ENCODE measurements at places on chromosomes 4 and X.

- H3K4me1 ChIP-seq = no peaks in the 10 kb centered on the region
- no peak overlapping the region for H3K27ac ChIP-seq
These were observed 141.5 kb downstream of the MAGEB17 start for GRCh38 chrX:16308773-16309172.

- no peak overlapping the region for H3K27ac ChIP-seq
- H3K36me3 ChIP-seq = no peaks in the 10 kb centered on the region
- H3K27me3 ChIP-seq = no peaks in the 10 kb centered on the region
- no peaks in the 10 kb centered on the region for H3K4me1 ChIP-seq
These were observed 12.8 kb upstream of the BOD1L1 start for GRCh38 chr4:13640149-13640940.

DNA sequence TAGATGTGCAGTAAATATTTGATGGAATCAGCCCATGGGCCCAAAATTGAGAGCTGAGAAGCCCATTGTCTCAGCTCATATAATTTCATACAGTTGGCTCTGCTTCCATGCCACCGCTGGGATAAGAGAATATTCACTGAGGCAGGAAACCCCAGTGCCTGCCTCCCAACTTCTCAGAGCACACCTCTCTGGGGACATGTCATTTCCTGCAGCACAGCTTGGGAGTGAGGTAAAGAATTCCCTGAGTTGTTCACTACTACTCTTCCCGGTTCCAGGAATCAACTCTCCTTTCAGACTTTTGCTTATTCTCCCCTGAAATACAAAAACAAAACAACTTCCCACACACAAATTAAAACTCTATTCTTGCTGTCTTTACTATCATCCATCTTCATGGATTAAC is 389.3 kb downstream of the MAPK10 start:
- no peak for DNase-seq
- no peak overlapping the region for H3K27ac ChIP-seq
- no peak overlapping the region for H3K4me3 ChIP-seq
- H3K4me1 ChIP-seq = no peaks in the 10 kb centered on the region
- H3K36me3 ChIP-seq = no peaks in the 10 kb centered on the region

DNA sequence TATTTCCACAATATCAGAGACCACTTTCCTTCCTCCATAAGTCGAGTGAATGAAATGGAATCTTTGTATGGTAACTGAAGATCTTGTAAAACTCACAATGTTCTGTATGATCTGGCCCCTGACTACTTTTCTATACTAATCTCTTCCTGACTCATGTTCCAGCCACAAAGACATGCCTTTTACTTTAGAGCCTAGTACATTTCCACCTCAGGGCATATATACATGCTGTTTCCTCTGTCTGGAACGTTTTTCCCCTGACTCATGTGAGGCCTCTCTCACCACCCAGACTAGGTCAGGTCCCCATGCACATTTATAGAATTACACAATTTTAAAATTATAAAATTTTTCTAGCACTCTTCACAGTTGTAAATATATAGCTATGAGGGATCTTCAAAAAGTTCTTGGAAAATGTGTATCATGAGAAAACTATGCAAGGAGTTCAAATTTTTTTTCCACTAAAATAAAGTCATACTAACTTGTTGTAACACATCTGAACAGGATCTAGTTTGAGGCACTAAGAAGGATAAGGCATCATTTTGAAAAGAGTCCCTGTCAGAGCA is 208.8 kb downstream of the SH2D1A start:
- H3K4me3 ChIP-seq = no peak overlapping the region
- H3K36me3 ChIP-seq = no peaks in the 10 kb centered on the region
- H3K27me3 ChIP-seq = no peaks in the 10 kb centered on the region
- no peak for DNase-seq

DNA sequence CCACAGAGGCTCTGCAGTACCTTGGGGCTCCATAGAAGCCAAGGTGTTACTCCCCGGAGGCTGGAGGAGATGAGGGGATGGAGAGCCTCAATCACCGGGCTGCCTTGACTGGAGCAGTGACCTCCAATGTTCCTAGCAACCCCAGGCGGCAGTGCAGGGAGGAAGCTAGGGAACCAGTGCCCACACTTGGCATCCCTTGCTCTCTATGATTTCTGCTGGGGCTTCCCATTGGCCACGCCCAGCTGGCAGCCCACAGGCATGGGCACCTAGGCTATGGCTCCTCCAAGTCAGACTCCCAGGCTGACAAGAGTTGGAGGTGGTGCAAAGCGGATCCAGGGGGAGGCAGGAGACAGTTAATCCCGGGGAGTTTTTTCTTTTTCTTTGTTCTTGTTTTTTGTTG is 229.7 kb downstream of the EVC2 start:
- no peak overlapping the region for H3K4me3 ChIP-seq
- H3K4me1 ChIP-seq = no peaks in the 10 kb centered on the region
- H3K27me3 ChIP-seq = no peaks in the 10 kb centered on the region
- H3K27ac ChIP-seq = no peak overlapping the region
- no peaks in the 10 kb centered on the region for H3K36me3 ChIP-seq

- DNase-seq = no peak
- no peaks in the 10 kb centered on the region for H3K36me3 ChIP-seq
- no peaks in the 10 kb centered on the region for H3K27me3 ChIP-seq
- no peak overlapping the region for H3K4me3 ChIP-seq
- no peak overlapping the region for H3K27ac ChIP-seq
- no peaks in the 10 kb centered on the region for H3K4me1 ChIP-seq
These were observed 16.1 kb downstream of the BEND4 start for GRCh38 chr4:42136371-42136770.

GRCh38 chrX:51608766-51609165 is 9.9 kb downstream of the CENPVL3 start:
- H3K4me1 ChIP-seq = no peaks in the 10 kb centered on the region
- no peak overlapping the region for H3K27ac ChIP-seq
- no peaks in the 10 kb centered on the region for H3K27me3 ChIP-seq
- DNase-seq = no peak
- no peak overlapping the region for H3K4me3 ChIP-seq

GRCh38 chr4:123638834-123639233 is 242.2 kb downstream of the SPRY1 start:
- no peak overlapping the region for H3K4me3 ChIP-seq
- H3K36me3 ChIP-seq = no peaks in the 10 kb centered on the region
- no peak overlapping the region for H3K27ac ChIP-seq
- H3K27me3 ChIP-seq = no peaks in the 10 kb centered on the region

DNA sequence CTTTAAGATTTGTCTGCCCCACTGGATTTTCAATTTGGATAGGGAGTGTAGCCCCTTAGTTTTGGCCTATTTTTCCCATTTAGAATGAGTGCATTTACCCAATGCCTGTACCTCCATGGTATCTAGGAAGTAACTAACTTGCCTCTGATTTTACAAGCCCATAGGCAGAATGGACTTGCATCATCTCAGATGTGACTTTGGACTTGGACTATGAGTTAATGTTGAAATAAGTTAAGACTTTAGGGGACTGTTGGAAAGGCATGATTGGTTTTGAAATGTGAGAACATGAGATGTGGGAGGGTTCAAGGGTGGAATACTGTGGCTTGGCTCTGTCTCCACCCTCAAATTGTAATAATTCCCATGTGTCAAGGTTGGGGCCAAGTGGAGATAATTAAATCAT is 2480.2 kb downstream of the PCDH7 start:
- H3K4me1 ChIP-seq = no peaks in the 10 kb centered on the region
- no peak for DNase-seq
- H3K27ac ChIP-seq = no peak overlapping the region
- H3K4me3 ChIP-seq = no peak overlapping the region
- no peaks in the 10 kb centered on the region for H3K36me3 ChIP-seq

GRCh38 chr4:67549123-67549522 is 3.8 kb upstream of the CENPC start:
- no peaks in the 10 kb centered on the region for H3K36me3 ChIP-seq
- no peaks in the 10 kb centered on the region for H3K27me3 ChIP-seq
- no peak overlapping the region for H3K4me3 ChIP-seq
- H3K27ac ChIP-seq = no peak overlapping the region

GRCh38 chr4:14920759-14921320 is 81.4 kb upstream of the CPEB2 start:
- no peaks in the 10 kb centered on the region for H3K4me1 ChIP-seq
- H3K27me3 ChIP-seq = no peaks in the 10 kb centered on the region
- no peak for DNase-seq
- H3K4me3 ChIP-seq = no peak overlapping the region
- no peak overlapping the region for H3K27ac ChIP-seq

DNA sequence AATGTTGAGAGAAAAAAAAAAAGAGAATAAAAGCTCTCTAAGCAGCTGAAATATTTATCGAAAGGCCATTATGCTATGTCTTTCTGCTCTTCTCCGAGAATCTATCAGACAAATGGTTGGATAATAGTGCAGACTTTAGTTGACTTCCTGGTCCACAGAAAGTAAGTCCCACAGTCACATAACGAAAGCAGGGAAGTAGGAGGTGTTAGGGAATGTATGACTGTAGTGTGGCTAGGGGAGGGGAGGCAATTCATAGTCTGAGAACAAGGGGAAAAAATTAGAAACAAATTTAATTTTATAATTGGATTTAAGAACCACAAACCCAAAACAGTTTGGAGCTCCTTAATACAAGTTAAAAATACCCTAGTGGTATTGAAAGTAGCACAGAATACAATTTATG is 79.7 kb upstream of the VEGFC start:
- H3K4me3 ChIP-seq = no peak overlapping the region
- no peak overlapping the region for H3K27ac ChIP-seq
- DNase-seq = no peak
- H3K36me3 ChIP-seq = no peaks in the 10 kb centered on the region
- no peaks in the 10 kb centered on the region for H3K27me3 ChIP-seq

- no peaks in the 10 kb centered on the region for H3K27me3 ChIP-seq
- no peak overlapping the region for H3K27ac ChIP-seq
- no peak for DNase-seq
- no peaks in the 10 kb centered on the region for H3K4me1 ChIP-seq
These were observed 13.7 kb upstream of the SLIT2 start for GRCh38 chr4:20237894-20238537.

GRCh38 chr4:3834186-3834662 is 68.0 kb downstream of the ADRA2C start:
- peak; percentile 66 for DNase-seq
- H3K27me3 ChIP-seq = no peaks in the 10 kb centered on the region
- H3K36me3 ChIP-seq = no peaks in the 10 kb centered on the region

DNA sequence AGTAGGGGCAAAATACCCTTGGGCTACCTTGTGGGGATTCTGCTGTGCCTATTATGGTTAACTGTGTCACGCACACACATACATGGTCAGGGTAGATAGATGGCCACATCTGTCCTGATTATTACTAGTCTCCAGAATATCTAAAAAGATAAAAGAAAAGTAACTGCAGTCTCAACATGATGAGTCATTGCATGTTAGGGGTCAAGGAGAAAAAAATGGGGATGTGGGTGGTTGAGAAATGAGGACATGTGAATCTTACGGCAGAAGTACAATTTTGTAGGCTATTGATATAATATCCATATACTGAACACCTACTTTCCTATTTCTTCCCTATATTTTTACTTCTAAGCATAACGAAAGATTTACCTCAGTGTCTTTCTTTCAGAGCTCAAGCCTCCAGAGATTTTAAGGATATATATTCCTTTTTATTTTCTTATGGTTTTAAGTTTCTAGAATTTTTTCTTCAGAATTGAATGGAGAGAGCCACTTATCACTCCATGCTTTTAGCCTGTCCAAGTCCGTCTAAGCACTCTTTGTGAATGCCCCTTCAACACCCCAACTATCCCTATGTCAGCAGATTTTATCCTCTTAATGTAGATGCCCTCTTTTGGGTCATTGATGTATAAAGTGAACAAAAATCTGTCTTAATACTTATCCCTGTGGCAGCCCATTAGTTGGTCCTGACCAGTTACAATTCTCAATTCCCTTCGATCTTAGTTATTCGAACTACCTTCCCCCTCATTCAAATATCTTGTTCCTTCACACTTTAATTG is 642.2 kb downstream of the IQCM start:
- no peaks in the 10 kb centered on the region for H3K27me3 ChIP-seq
- H3K27ac ChIP-seq = no peak overlapping the region
- DNase-seq = no peak

DNA sequence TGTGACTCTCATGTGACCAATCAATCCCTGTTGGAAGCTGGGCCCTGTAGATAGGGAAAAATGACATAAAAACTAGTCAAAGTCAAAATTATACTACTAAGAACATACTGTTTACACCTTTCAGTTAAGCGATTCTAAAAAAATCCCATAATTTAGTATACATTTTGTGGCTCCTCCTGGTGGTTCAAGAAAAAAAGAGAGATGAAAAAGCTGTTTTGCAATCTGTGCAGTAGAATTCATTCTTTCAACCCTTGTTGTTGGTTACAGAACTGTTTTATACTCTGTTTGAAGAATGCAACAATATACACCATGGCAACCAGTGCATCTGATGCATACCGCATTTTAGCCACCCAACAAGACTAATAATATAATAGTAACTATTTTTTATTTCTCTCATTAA is 66.8 kb upstream of the ANK2 start:
- no peaks in the 10 kb centered on the region for H3K4me1 ChIP-seq
- H3K4me3 ChIP-seq = no peak overlapping the region
- H3K36me3 ChIP-seq = no peaks in the 10 kb centered on the region
- no peak overlapping the region for H3K27ac ChIP-seq
- no peaks in the 10 kb centered on the region for H3K27me3 ChIP-seq

DNA sequence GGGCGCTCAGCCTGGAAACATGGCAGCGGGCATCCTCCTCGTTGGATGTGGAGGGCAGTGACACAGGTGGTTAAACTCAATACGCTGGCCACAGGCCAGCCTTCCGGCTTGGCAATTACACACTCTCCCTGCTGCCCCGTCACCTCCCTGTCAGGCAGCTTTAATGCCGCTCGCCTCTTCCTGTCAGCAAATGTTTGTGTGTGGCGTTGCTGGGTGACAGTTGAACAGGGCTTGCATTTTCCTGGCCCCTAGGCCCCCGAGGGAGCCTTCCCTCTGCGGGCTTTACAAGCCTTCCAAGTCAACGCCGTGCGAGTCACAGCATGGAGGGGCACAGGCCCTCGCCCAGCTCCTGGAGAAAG is 620.0 kb downstream of the BCOR start:
- DNase-seq = no peak
- no peaks in the 10 kb centered on the region for H3K36me3 ChIP-seq
- H3K4me3 ChIP-seq = no peak overlapping the region
- no peaks in the 10 kb centered on the region for H3K27me3 ChIP-seq
- H3K27ac ChIP-seq = no peak overlapping the region

DNA sequence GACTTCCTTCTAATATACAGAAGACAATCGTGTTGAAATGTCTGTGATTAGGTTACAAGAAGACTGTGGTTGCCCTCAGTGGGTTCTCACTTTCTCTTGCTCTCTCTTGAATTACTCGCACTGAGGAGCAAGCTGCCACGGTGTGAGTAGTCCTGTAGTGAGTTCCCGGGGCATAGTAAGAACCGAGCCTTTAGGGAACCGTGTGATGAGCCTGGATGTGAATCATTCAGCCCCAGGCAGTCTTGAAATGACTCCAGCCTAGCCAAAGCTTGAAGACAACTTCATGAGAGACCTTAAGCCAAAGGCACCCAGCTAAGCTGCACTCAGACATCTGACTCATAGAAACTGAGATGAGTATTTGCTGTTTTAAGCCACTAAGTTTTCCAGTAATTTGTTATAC is 292.7 kb downstream of the SPOCK3 start:
- no peaks in the 10 kb centered on the region for H3K27me3 ChIP-seq
- no peaks in the 10 kb centered on the region for H3K36me3 ChIP-seq
- no peaks in the 10 kb centered on the region for H3K4me1 ChIP-seq
- no peak for DNase-seq
- no peak overlapping the region for H3K4me3 ChIP-seq
